MG63 (cell line): ENCODE measurements at places on chromosomes 12 and 14.
A peak's percentile ranks its signal among the peaks of the same experiment; 100 is the strongest.

GRCh38 chr14:34081576-34082136, 130.8 kb upstream of the EGLN3 start:
- DNase-seq, result peak; percentile 14

DNA sequence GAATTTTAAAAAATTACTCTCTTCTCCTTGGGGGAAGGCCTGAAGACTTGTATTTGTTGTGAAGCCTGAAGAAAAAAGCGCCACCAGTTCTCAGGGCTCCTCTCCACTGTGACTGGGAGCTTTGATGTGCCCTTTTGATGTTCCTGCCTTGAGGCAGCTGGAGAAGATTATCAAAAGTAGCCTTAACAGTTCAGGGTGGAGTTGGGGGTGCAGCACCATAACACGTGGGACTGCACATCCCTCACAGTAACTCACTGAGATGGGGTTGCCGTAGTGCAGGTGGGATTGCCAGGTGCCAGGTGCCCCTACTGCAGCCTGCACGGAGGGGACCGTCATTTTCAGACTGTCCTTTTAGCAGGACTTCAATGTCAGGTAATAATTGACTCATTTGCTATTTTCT, 474.1 kb downstream of the ETNK1 start:
- DNase-seq, result no peak

GRCh38 chr14:34040766-34041165, 89.9 kb upstream of the EGLN3 start:
- DNase-seq, result no peak

DNA sequence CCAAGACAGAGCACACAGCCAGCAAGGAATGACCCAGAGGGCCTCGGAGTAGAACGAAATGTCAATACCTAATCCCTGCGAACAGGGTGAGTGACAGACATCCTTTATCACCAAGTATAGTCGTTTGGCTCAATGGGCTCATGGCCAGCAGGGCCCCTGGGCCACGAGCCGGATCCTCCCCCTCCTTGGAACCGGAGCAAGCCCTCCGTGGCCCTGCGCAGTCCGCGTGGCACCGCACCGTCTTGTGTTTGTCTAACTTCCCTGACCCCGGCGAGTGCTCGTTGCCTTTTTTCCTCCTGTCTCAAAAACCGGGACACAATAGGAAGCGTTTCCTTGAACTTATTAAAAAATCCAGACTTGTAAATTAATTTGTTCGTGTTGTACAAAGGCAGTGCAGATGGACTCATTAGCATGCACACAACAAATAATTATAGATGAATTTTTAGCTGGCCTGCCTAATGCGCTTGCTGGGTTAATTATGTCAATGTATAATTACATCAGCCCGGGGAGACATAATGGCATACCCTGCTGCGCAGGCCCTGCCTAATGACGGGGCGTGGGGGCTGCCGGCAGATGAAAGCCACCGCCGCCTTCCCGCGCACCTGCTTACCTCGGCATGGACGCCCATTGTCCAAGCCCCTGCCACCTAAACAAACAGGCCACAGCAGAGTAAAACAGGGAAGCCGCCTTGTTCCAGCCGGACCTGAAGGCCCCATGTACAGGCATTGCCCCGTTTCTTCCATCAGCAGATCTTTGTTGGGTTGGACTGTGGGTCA, 81.6 kb downstream of the PHETA1 start:
- DNase-seq, result no peak

- no peak for DNase-seq
Measured at GRCh38 chr12:53034459-53034858, 15.4 kb upstream of the TNS2 start.

DNA sequence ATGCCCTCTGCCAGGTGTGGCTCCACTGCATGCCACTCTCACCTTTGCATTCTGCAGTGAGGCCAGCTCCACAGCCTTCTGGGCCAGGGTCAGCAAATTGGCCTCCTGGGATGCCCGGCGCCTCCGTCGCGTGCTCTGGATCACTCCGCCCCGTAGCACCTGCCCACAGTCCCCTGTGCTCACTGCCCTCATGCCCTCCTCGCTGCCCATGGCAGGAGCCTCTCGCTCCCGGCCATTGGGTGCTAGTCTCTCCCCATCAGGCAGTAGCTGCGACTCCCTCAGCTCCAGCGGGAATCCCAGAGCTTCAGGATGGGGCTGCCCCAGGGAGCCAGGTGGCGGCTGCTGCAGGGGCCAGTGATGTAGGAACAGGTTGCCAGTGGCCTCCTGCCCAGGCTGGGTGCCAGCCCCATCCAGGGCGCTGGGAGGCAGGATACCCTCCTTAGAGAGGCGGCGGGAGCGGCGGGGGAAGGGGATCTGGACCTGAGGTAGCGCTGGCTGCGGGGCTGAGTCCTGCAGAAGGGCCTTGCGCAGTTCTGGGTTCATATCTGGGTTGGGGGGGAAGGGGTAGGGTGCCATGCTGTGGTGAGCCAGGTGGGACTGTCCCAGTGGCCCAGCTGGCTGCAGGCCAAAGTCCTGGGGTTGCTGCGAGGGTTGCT, 24.5 kb upstream of the PNMA1 start:
- no peak for DNase-seq

- DNase-seq, result no peak
Measured at GRCh38 chr14:72790887-72791566, 102.9 kb downstream of the DPF3 start.

DNA sequence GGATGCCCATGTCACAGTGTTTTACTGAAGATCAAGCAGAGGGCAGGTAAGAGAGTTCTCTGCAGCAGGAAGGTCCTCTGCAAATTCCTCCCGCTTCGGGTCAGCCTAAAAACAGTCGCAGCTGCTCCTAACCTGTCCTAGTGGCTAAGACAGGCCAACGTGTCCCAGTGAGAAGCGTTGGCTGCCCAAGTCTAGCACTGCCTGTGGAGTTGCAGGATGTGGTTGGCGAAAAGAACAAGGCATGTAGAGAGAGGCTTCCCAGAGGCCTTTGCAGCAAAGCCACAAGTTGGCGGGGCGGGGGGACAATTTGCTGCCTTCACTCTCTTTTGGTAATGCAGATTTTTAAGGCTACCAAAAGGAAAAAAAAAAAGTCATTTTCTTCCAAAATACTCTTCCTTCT, 340.1 kb downstream of the BCL11B start:
- DNase-seq, result no peak

DNA sequence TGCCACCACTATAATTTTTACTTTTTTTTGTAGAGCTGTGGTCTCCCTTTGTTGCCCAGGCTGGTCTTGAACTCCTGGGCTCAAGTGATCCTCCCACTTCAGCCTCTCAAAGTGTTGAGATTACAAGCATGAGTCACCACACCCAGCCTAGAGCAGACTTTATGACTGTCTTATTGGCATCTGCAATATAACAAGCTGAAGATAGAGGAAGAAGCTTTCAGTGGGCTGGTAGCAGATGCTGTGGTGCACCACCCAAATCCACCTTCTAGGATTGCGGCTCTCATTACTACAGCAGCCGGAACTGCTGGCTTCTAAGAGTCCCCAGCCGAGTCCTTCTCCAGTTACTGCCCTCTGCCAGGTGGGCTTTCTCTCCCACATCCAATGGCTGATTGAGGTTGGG, 7.6 kb upstream of the STK38L start:
- DNase-seq, result peak; percentile 51

GRCh38 chr12:103444983-103445382, 50.8 kb downstream of the C12orf42 start:
- no peak for DNase-seq

DNA sequence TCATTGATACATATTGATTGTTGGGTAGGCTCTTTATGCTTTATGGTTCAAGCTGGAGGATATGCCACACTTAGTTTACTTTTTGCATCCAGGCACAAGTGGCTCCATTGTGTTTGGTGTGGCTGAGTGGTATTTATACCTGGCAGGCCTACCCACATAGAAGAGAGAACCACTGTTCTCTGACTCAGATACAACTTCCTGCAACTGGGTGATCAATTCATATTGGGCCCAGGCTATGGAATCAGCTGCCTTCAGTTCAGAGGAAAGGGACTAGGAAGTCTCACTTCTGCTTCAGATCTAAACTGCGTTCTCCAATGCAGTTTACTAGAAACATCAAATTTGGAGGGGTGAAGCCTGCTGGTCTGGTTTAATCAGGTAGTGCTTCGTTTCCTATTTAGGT, 49.8 kb upstream of the LRRK2 start:
- DNase-seq, result no peak

DNA sequence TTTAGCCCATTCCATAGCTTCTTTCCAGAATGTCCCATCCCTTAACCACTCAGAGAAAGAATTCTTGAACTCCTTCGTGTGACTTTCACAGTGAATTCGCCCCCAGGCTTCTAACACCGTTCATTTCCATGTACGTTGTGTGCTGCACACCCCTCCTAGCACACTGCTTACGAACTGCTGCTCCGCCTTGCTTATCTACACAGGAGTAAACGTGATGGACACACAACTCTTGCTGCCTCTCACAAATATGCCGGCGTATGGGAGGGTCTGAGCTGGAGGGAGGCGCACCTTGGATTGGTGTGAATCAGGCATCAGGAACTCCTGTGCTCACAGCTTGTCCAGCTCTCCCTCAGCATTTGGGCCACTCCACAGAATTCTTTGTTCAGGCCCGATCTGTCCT, 3.9 kb upstream of the ADGRD1 start:
- no peak for DNase-seq

GRCh38 chr12:132147423-132148367, 3.4 kb downstream of the NOC4L start:
- no peak for DNase-seq

GRCh38 chr14:102971314-102971713, 48.9 kb downstream of the AMN start:
- DNase-seq, result no peak

- peak; percentile 66 for DNase-seq
Measured at GRCh38 chr12:12182703-12183365, 84.0 kb downstream of the LRP6 start.

DNA sequence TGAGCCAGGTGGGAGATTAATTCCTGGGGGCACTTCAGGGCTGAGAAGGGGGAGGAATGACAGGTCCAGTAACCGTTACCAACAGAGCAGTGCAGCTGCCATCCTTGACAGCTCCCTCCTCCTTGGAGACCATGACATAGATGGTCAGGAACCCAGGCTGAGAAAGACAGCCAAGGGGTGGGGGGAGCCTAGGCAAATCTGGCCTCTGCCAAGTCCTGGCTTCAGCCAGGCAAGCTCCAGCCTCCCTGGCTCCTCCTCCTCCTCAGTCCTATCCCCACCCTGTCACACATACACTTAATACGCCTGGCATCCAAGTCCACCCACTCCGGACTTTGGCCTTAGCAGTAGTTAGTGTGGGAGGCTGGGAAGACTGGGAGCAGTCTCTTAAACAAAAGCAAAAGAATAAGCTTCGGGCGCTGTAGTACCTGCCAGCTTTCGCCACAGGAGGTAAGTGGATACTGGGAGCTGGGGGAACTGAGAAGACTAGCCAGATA, at the start of gene RDH5:
RDH5 (plus strand) TSS at position 323 of the 494 bp plus-strand sequence. CDS start 792 bp downstream, outside the sequence.
- peak; percentile 98 for DNase-seq

- DNase-seq, result no peak
Measured at GRCh38 chr12:124125203-124125871, 152.3 kb downstream of the ZNF664 start.

DNA sequence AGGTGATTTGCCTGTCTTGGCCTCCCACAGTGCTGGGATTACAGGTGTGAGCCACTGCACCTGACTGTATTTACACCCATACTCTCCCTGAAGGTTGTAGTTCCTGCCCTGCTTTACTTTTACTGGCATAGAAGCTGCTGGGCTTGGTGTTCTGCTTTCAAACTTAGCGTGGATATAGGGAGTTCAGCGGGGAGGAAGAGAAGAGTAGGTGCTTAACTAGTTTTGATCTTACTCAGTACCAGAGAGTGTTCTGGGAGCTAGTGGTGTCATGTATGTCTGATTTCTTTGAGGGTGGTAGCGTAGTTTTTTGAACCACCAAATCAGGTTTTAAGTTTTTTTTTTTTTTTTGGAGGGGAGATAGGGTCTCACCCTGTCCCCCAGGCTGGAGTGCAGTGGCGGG, 13.8 kb downstream of the RCOR1 start:
- no peak for DNase-seq

DNA sequence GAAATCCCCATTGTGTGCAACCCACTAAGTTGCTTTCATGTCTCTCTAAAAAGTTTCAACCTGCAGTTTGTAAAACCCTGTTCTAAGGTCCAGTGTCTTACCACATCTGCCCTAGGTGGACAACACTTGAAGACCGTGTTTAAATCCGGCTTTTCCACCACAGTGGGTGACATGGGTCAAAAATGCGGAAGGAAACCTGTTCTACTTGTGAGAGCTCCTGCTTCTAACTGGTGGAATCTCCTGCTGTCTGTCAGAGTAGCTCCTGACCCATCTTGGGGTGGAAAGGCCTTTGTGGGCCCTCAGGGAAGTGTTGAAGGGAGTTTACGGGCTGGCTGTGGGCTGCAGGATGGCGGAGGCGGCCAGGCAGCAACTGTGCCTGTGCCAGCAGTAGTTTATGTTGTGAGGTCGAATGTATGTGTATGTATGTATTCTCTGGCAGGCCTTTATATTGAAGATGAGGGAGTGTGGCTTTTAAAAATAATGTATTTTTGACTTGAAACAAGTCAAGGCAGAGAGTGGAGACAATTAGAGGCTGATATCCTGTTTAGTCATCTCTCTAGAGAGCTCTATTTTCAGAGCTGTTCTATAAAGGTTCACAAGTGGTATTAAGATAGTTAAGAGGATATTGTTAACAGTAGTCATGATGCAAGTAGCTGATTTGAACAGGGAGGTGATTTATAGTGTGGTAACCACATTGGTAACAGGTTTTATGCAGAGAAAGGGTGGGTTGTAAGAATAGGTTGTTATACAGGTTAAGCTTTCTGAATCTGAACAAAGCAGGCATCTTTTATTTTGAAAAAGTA, 67.0 kb downstream of the PRKCH start:
- peak; percentile 67 for DNase-seq

DNA sequence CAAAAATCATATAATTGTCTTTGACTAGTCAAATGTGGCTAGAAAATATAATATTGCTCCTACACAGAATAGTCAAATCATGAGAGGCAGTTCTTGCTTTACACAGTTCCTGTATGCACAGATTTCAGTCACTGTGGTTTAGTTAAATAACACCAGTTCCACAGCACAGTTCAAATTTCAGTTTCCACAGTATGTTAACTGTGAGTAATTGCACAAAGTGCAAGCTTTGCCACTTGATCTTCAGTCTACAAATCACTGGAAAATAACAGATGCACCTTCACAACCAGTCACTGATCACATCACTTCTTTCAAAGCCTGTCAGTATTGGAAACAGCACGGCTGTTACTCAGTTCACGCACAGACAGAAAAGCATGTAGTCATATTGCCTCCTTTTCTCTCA, 38.7 kb downstream of the KCNH5 start:
- no peak for DNase-seq

DNA sequence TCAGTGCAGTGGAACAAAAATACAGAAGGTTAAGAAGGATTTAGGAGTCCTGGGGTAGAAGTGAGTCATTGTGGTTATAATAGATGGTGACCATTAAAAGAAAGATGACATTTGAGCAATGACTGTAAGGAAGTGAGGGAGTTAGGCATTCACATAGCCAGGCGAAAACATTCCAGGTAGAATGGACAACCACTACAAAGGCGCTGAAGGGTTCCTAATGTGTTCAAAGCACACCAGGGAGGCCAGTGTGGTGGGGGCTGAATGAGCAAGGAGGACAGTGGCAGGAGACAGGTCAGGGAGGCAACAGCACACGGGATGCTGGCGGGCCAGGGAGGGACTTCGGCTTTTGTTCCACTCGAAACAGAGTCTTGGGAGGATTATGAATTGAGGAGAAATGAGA, 129.9 kb downstream of the NPAS3 start:
- no peak for DNase-seq

GRCh38 chr12:46675736-46676135, 150.1 kb downstream of the SLC38A4 start:
- no peak for DNase-seq
